ENCODE measurements at places on chromosomes 4 and X.

- DNase-seq = no peak
Observed at GRCh38 chrX:44580466-44580865, 37.8 kb upstream of the FUNDC1 start.

DNA sequence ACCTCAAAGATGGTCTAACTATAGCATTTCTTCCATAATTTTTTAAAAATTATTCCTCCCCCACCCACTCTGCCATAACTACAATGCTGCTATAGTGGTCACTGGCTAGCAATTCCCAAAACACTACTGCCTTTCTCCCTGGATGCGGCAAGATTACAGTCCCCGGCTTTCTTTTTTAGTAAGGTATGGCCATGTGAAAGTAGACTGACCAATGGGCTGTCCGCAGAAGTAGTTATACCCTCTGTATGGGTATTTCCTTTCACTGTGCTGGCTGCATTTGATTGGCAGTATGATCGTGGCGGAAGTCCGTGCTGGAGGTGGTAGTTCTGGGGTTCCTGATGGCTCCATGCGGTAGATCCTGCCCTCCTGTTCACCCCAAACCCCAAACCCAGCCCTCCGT is 166.0 kb downstream of the FBXO8 start:
- no peak for DNase-seq

GRCh38 chr4:74056858-74057562 is 18.5 kb upstream of the CXCL3 start:
- DNase-seq = peak; percentile 34

- DNase-seq = no peak
Observed at GRCh38 chr4:109238746-109239145, 63.7 kb downstream of the COL25A1 start.

DNA sequence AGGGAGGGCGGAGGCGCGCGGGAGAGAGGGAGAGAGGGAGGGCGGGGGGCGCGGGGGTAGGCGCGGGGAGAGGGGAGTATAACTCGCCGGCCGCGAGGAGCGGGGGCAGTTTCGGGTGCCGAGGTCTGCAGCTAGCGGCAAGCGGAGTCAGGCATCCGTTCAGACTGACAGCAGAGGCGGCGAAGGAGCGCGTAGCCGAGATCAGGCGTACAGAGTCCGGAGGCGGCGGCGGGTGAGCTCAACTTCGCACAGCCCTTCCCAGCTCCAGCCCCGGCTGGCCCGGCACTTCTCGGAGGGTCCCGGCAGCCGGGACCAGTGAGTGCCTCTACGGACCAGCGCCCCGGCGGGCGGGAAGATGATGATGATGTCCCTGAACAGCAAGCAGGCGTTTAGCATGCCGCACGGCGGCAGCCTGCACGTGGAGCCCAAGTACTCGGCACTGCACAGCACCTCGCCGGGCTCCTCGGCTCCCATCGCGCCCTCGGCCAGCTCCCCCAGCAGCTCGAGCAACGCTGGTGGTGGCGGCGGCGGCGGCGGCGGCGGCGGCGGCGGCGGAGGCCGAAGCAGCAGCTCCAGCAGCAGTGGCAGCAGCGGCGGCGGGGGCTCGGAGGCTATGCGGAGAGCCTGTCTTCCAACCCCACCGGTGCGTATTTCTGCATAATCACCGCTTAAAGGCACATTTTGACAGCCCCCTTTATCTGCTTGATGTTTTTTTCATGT is at the start of gene POU4F2:
Gene POU4F2 (plus strand): TSS at position 108 of the 720 bp plus-strand sequence. CDS start 248 bp downstream, at position 356.
- no peak for DNase-seq

GRCh38 chr4:2340272-2341061 is 78.0 kb downstream of the ZFYVE28 start:
- DNase-seq = no peak

DNA sequence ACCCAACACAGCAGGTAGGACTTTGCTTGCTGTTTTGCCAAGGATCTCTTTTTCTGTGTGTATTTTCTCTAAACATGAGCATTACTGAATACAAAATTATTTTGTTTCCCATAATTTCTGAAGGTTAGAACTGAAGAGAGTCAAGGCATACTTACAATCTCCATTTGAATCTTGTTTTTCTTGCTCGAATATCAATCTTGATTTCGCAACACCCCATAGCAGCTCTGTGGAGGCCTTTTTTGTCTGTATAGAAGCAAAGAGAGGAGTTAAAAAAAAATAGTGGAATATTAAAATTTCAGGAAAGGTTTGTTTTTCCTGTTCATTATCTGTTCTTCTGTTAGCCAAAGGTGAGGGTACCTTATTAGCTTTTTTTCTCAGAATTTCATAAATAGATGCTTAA is 92.9 kb downstream of the TNIP2 start:
- DNase-seq = no peak

DNA sequence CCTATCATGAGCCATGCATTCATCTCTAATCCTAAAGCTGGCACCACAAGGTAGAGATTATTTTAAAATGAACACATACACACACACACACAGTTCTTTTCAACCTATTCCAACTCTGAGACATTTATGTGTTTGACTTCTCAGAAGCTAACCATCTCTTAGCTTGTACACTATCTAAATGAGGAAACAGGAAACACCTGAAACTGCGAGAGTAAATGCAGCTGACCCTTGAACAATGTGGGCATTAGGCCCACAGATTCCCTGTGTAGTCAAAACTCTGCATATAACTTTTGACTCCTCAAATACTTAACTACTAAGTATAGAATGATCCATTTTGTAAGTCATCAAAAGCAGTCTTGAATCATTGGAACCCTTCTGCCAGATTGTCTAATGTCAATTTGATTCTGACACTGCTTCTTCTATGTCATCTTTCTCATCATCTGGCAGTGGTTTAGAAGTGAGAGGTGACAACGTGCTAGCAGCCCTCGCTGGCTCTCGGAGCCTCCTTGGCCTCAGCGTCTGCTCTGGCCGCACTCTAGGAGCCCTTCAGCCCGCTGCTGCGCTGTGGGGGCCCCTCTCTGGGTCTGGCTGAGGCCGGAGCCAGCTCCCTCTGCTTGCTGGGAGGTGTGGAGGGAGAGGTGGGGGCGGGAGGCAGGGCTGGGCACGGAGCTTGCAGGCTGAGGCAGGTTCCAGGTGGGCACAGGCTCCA is 21.4 kb upstream of the IL15 start:
- DNase-seq = no peak

Data from GF-D8 (cell line).